Stimulated activated CD4-positive, alpha-beta T cell treated with anti-CD3 and anti-CD28 coated beads, Interleukin-15, amount 100 ng/mL, for 1 hour (primary cell): ENCODE measurements at places on chromosomes 5 and 9.

DNA sequence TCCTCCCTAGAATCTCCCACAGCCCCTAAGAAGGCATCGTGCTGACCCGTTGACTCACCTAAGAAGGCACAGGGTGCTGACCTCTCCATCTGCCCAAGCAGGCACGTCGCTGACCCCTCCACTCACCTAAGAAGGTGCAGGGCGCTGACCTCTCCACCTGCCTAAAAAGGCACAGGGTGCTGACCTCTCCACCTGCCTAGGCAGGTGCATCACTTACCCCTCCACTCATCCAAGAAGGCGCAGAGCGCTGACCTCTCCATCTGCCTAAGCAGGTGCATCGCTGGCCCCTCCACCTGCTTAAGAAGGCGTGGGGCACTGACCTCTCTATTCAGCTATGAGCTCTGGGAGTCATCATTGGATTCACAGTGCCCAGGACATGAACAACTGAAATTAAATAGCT, 54.4 kb upstream of the FCN1 start:
- DNase-seq = no peak

DNA sequence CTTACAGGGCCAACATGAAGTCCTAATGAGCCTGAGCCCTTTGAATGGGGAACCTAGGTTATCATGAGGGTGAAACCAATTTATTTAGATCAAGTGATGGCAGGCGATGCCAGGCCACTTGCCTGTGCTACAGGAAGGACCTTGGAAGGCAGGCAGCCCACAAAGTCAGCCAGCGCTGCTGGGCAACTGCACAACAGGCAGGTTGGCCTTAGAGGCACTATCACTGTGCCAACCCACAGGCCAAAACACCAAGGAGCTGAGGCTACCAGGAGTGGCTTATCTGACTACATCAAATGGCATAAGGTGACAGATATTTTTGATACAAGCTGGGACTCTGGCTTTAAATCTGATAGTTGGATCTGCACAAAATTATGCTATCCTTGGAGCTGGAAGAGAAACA, 319.1 kb downstream of the NTRK2 start:
- no peak for DNase-seq

- DNase-seq = no peak
These were observed 86.9 kb downstream of the ATG10 start for GRCh38 chr5:82058710-82059109.

DNA sequence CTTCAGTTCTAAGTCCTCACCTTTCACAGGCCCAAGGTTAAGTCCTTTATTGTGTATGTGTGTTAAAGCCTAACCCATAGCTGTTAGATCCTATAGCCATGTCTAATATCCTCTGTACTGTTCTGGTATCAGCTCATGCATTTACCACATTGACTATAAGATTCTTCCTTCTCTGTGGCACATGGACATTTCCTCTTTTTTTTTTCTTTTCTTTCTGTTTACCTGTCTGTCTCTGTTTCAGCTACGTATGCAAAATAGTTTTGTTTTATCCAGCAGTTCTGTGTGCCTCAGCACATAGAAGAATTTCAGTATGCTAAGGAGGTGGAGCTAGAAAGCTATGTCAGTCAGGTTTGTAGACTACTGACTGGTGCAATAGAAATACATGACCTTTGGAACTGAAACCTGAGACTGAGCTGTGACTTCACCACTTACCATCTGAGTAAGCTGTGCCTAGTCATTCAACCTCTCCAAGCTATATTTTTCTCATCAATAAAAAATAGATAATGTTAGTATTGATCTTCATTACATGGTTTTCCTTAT, 155.6 kb upstream of the VLDLR start:
- no peak for DNase-seq

DNA sequence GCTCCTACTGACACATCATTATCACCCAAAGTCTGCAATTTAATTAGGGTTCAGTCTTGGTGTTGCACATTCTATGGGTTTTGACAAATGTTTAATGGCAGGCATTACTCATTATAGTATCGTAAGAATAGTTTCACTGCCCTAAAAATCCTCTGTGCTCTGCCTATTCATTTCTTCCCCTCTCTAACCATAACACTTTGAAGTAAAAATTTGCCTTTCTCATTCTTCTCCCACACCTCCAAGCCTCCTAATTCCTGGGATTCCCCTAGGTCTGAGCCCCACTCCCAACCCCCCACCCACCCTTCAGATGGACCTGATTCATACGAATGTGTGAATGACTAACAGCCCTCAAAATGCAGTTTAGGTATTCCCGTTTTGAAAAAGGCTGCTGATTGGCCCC, 18.4 kb downstream of the ENC1 start:
- no peak for DNase-seq

- no peak for DNase-seq
These were observed 1191.7 kb upstream of the CDH6 start for GRCh38 chr5:30001826-30002225.

DNA sequence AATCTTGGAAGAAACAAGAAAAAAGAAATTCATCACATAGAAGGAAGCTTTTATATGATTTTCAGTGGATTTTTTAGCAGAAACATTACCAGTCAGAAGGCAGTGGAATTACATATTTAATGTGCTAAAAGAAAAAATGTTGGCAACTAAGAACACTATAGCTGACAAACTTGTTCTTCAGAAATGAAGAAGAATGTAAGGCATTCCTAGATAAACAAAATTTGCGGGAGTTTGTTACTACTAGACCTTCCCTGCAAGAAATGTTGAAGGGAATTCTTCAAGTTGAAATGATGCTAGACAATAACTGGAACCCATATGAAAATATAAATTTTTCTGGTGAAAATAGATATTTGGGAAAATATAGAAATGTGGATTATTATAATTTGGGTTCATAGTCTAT, 718.3 kb upstream of the GRAMD2B start:
- DNase-seq = no peak
